Hematopoietic multipotent progenitor cell treated with erythropoietin and hydrocortisone succinate and interleukin-3 and kit ligand, for 17 days (in vitro differentiated cells): ENCODE measurements at places on chromosomes 7 and 10.

DNA sequence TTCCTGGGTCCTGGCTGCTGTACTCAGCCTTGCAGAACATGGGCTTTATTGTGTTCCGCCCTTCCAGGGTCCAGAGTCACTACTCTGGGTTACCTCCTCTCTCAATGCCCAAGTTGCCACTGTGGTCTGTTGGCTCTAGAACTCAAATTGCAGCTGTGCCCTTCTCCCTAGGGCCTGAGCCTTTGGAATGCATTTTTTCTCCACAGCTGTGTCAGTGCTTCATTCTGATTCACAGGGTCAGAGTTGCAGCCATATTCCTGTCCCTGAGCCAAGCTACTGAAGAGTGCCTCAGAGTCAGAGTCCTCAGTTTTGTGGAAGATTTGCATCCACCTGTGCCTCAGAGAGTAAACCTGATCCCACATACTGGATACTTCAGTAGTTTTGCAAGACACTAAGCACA, 167.5 kb downstream of the ITGB1 start:
- no peak for DNase-seq

DNA sequence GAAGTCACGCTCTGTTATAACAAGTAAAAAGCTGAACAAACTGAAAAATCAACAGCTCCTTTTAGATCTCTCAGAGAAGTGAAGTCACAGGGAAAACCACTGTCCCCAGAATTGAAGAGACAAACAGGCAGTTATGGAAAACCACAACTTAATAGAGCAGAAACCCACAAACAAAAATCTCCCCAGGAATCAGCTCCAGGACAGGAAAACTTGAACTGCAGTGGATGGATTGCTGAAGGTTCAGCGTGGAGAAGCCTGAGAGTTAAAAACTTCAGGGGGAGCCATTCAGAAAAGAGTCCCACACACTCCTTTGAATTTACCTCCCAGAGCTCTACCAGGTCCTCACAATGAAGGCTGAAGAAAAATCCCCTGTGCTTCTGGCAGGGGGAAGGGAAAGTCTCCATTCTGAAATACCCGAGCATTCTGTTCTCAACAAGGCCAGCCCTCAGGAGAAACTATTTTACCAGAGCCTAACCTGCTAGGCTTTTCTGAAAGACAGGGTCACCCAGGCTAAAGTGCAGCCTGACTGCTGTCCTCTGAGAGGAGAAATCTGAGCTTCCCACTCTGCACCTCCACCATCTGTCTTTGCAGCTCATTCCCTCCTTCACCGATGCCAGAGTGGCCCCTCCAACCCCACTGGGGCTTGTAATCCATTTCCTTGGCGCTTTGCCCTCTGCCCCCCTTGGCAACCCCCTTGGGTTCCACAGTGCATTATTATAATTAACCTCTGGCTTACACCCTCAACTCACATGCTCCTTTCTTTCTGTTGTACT, 65.0 kb upstream of the CCNY start:
- no peak for DNase-seq

DNA sequence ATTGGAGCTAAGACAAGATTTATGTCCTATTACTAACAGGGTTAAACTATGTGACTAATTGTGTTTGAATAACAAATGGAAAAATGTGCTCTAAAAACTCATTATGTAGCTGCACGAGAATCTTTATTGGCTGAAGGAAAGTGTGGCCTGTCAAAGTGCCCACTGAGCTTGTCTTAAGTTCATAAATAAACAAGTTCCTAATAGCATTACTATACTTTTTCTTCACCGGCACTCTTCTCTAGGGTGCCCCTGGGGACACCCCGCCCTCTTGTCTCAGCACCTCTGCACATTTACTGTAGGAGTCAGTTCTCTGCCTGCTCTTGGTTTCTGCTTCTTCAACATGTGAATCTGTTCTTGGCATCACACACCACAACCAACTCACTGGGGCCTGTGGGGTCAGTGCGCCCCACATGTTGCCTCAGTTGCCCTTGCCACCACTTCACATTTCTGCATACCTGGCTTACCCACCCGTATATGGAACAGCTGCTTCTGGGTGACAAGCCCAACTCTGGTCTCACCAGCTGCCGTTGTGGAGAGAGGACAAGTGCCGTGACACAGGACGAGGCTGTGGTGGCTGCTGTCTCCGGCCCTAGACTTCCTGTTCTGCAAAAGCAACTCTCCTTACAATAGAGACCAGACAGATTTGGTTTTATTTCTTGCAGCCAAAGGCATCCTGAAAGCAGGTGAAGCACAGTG, 96.3 kb upstream of the DDC start:
- no peak for DNase-seq

GRCh38 chr10:6197321-6197720, 5.4 kb upstream of the PFKFB3 start:
- DNase-seq, result no peak

GRCh38 chr10:87940210-87940609, 76.8 kb downstream of the PTEN start:
- no peak for DNase-seq

DNA sequence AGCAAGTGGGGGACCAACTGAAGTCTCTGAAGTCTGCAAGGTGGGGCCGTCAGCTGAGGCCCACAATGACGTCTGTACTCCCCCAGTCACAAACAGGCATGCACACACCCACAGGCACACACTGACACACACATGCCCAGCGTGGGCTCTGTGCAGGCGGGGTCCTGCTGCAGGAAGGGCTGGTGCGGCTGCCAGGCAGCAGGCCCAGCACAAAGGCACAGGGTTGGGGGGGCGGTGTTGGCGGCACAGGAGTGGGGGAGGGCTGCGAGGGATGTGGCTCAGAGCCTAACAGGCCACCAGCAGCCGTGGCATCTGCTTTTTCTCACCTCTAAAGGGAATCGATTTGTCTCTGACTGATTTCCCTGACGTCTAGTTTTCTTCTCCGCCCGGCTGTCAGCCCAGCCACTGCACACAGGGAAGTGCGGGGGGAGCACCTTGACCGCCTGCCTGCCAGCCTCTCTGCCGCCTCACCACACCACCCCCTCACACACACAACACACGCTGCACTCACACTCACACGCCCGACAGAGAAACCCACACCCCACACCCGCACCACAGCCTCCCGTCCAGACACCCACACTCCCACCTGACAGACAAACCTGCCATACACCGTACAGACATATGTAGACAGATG, 43.5 kb upstream of the ZMIZ1 start:
- DNase-seq, result no peak

GRCh38 chr7:22647451-22648257, 79.3 kb upstream of the IL6 start:
- no peak for DNase-seq

- no peak for DNase-seq
These were observed 28.9 kb upstream of the PRKAG2 start for GRCh38 chr7:151905766-151906165.

- no peak for DNase-seq
These were observed 202.0 kb upstream of the DGKB start for GRCh38 chr7:15104411-15105092.

DNA sequence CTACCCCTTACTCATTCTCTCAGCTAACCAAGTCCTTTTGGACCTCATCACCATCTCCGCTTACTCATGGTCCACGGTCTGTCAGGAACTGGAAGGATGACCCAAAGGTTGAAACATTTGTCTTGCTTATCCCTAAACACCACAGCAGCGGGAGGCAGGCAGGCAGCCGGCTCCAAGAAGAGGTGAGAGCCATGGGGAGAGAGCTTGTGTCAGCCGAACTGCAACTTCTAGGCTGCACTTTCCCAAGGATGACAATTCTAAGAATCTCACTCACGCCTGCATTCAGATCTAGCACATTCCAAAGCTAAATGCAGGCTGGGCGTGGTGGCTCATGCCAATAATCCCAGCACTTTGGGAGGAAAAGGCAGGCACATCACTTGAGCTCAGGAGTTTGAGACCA, 86.0 kb downstream of the SPDYE5 start:
- DNase-seq, result no peak

DNA sequence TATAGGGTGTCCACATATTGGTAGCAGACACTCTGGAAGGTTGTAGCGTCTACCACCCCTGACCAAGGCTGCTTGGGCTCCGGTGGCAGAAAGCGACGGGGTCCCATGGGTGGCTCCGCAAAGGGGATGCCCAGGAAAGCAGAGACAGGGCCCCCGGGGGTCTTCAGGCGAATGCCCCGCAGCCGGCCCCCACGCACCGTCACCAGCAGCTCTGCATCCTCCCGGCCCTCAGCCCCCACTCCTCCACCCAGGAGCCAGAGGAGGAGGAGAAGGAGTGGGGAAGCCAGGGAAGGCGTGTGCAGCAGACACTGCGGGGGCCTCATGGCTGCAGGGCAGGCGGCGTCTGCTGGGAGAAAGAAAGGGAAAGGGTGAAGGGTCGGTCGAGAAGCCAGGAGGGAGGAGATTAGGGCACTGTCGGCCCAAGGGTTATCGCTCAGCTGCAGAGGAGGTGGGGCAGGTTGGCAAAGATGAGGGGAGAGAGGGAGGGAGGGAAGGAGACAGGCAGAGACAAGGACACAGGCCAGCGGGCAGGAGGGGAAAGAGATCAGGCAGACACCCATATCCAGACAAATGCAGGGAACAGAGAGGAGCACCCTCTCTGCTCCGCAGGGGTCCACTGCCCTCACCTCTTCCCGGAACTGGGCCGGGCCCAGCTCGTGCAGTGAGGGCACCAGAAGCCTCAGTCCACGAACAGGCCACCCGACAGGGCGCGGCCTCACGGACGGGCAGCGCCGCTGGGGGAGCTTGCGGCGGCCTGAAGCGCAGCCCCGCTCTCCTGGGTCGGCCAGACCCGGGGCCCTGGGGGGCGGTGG, 1.6 kb downstream of the ACHE start:
- DNase-seq, result peak; percentile 88
